Fibroblast of the aortic adventitia (primary cell): ENCODE measurements at places on chromosomes 7 and 10.

GRCh38 chr10:35356725-35357092 is 20.4 kb downstream of the CCNY start:
- no peak for DNase-seq

DNA sequence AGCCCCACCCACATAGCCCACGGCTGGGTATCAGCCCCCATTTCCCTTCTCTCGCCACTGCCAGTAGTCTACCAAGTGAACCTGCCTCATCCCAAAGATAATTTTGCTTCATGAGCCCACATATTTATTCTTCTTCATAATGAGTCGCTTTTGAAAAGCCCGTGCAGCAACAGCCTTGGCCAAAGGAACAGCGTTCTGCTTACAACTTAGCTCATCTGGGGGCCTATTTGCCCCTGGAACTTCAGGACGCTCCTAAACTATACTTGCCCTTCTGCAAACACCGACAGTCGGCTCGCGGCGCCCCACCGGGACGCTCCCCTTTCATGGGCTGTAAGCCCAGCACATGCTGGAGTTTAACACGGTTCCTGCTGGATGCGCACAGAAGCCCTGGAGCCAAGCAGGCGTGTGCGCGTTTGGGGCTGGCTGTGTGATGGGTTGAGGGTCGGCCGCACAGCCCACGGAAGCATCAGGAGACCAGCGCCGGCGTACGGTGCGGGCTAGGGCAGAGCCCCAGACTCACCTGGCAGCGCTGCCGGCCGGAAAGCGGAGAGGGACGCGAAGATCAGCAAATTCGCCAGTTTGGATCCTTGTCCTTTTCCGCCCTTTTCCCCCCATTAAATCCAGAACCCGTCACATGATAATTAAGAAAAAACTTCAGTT is 370 bp downstream of the TMEM60 start:
- no peak for DNase-seq

DNA sequence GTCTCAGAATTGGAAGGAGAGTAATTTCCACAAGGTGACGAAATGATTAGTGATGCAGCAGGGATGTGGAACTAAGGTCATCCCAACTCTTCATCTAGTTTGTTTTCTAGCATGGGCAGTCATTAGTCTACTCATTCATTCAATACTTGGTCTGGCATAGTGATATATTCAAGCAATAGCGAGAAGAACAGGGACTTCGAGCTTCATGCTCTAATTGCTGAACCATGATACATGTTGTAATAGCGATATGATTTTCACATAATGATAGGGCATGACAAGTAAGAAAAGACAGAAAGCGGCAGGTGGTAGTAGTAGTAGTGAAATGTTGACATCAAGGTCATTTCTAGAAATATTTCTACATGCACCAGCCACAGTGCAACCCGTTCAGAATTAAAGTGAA is 652.1 kb downstream of the PHTF2 start:
- no peak for DNase-seq

- no peak for DNase-seq
Measured at GRCh38 chr7:76047305-76047810, 442 bp downstream of the STYXL1 start.

GRCh38 chr10:5434017-5434753 is 21.8 kb downstream of the NET1 start:
- DNase-seq, result peak; percentile 83

- no peak for DNase-seq
Measured at GRCh38 chr7:81516898-81517297, 252.9 kb downstream of the HGF start.

GRCh38 chr7:28999895-29000716 is 42.0 kb upstream of the TRIL start:
- DNase-seq, result no peak

DNA sequence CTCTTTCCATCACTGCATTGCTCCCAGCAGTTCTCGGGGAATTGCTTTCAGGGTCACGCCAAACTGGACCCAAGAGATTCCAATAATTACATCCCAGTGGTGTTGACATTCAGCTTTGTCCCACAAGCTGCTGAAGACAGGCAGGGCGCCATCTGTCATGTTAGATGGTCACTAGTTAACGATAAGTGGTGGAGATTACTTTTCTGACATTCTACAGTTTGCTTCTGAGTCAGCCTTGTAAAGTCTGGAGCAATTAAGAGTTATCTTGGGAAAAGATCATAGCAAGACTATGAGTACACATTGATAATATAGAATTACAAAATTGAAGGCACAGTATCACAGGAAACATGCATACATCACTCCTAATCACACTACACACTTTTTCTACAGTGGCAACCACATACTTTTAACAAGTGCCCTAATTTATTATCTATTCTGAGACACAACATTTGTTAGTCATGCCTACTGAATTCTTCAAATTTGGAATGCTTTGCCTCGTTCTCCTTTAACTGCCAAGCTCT is 41.9 kb downstream of the SEMA3C start:
- DNase-seq, result peak; percentile 43
